ENCODE measurements at places on chromosomes 11 and 22.

- DNase-seq: no peak
These were observed 5.7 kb downstream of the ZFTA start for GRCh38 chr11:63762654-63763495.

DNA sequence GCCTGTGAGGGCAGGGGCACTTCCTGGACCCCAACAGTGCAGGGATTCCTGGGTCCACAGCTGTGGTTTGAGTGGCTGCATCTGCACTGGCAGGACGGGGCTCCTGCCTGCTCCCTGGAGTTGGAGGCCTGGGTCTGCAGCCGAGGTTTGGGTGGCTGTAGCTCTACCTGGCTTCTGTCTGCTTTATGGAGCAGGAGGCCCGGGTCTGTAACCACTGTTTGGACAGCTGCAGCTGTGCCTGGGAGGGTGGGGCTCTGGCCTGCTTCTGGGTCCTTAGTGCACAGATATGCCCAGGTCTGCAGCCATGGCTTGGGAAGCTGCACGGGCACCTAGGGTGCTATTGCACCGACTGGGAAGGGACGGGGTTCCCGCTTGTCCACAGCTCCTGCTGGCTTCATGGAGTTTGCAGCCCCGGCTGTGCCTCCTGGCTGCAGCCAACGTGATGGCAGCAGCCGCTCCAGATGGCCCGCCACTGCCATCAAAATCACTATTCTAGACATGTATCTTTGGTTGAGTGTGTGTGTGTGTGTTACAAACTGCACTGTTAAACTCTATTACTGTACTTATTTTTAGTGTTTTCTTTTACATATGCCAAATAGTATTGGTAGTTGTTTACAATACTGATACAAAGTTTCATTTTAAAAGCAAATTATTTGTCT, 412.3 kb upstream of the KIRREL3 start:
- no peak for DNase-seq

GRCh38 chr11:12598330-12599256, 75.6 kb upstream of the TEAD1 start:
- no peak for DNase-seq

GRCh38 chr22:30181459-30182349, 64.9 kb downstream of the LIF start:
- no peak for DNase-seq

DNA sequence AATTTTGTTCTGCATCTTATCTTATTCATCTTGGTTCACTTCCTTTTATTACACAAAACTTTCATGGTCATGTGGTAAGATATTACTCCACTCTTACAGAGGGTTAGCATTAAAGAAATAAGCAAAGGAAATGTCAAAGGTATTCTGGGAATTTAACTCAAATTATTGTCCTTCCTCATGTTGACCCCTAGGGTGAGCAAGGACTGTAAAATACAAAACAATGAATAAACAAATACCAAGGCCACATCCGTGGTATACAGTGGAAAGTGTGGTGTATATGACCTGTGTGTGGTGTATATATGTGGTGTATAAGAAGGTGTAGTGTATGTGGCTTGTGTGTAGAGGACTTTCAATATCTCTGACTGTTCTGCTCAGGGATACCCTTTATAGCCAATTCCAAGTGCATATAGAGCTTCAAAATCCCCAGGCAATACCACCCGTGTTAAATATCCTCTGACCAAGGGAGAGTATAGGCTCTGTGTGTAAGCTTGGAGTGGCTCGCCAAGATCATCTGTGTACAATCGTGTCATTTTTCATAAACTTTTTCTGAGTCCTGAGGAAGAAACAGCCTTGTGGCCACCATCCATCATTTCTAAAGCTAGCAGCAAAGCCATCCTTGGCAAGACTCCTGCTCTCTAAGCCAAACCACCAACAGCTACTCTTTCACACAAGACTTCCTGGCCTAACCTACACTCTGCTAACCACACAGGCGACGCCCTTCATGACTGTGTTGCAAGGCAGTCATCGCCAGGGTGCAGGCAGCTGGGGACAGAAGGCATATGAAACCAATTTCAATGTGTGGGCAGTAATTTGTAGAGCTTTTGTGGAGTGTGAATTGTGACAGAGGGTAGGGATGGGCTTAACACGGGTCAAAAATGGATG, 548.0 kb downstream of the ETS1 start:
- DNase-seq: peak; percentile 76

- DNase-seq: no peak
These were observed 322.1 kb downstream of the BLID start for GRCh38 chr11:121793916-121794315.

- no peak for DNase-seq
These were observed 14.2 kb downstream of the KMT2A start for GRCh38 chr11:118450451-118450850.

DNA sequence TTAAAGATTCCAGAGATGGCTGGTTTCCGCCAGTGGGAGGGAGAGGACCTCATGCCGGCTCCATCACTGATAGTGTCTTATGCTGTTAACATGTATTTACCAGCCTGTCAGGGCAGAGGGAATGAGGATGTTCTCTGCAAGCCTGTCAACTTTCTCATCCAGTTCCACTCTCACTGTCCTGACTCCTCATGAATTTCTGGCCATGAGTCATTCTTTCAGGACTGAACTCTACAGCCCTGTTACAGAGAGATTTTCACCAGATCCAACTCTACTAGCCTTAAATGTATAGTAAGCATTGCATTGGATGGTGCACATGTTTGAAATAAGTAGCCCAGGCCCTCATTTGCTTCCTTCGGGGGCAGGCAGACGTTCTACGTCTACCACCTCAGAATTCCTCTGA, 387.7 kb downstream of the TMEM135 start:
- DNase-seq: no peak

DNA sequence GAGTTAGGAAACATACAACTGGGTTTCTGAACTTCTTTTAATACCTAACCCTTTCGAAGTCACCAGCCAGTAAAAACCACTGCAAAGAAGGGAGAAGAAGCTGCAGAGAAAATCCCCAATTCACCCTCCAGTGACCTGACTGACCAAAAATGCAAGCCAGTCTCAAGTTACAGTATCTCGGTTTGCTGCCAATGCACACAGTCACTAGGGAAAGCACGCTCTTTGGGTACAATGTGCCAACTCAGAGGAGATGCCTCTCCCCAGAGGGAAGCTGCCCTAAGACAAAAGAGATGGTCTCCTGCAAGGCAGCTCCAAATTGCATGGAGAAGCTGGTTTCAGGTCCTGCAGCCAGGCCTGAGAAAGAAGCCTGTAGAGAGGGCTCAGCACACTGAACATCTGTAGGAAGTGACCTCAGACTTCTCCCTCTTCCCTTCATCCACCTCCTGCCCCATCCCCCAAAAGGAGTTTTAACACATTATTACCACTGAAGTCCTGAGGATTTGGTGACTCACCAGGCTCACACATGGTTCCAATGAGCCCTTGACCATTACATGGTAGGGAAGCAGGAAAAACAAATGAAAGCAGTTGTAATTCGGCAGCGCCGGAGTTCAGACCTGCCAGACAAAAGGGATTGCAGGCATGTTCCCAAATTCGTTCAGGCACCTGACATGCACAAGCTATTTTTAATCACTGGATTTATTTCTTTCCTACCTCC, 90.1 kb downstream of the ETS1 start:
- no peak for DNase-seq

DNA sequence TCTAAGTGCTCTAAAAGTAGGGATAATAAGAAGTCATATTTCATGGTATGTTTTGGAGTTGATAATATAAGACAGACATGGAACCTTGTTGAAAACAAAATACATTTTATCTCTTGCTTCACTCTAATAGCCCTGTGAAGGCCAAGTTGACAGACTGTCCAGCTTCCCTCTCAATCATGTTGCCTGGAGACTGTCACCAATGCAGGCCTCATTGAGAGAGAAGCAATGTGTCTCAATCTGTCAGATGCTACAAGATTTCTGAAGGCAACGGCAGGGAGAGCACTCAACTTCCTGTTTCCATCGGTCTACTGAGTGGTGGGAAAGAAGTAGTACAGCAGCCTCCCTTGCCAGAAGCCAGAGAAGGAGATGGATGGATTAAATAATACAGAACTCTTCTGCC, 23.6 kb upstream of the FJX1 start:
- no peak for DNase-seq

DNA sequence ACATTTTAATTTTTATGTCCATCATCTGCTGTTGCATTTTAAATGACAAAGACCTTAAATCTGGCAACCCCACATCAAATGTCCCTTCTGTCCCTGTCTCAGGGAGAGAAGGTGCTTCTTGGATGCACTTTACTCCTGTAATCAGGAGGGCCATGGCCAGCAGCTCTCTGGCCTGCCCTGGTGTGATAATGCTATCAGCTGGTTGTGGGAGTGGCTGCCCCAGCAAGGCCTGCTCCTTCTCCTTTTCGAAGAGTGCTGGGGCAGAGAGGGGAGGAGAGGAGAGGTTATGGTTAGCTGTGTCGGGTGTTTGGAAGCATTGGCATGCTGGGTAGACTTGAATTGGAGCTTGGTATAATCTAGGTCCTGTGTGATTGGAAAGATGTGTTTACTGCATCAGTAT, 12.8 kb downstream of the TNRC6B start:
- no peak for DNase-seq

DNA sequence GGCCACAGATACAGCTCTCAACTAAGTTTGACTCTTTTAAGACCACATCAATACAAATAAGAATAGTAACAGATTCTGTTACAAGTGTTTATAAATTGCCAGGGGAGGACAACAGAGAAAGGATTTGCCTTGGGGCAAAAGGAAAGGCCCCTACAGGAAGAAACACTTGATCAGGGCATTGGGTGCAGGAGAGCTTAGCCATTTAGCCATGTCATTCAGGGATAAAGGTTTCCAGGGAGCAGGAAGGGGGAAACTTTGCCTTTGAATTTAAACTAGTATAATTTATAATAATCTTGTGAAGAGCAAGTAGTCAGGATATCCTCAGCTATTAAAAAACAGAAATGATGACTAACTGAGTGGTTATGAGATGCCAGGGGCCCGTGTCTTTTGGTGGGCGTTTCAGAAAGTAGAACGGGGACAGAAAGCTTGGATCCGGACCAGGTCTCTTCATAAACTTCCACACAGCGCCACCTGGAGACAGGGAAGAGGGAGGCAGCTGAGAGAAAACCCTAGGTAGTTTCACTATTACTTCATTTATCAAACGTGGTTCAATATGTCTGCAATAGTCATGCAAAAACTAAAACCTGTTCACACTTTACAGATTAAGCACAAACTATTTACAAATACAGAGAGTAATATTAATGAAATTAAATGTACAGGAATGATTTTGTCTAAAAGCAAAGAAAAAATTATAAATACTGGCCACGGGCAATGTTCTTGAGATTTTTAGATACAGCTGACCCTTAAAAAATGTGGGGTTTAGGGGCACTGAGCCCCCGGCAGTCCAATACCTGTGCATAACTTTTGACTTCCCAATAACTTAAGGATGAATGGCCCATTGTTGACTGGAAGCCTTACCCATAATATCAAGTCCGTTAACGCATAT, 11.0 kb upstream of the SLC5A4 start:
- DNase-seq: peak; percentile 77

- DNase-seq: no peak
These were observed 26.8 kb downstream of the TENM4 start for GRCh38 chr11:79414041-79414440.

DNA sequence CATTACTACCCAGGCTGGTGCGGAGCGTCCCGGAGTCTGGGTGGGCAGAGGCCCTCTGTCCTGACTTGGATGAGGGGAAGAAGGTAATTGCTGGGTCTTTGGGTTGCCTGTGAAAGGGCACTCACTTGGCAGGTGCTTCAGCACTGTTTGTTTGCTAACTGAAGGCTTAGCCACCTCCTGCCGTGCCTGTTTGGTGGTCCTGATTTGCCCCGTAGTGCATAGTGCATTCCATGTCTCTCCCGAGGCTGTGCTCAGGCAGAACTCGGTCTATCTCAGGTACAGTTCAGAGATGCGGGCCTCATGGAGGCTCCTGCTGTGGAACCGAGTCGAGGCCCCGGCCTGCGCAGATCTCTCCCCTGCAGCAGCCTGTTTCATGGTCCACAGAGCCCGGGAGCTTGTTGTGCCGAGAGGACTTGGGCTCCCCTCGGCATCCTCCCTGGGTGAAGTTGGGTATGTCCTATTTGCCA, 146.2 kb downstream of the TBC1D22A start:
- no peak for DNase-seq

DNA sequence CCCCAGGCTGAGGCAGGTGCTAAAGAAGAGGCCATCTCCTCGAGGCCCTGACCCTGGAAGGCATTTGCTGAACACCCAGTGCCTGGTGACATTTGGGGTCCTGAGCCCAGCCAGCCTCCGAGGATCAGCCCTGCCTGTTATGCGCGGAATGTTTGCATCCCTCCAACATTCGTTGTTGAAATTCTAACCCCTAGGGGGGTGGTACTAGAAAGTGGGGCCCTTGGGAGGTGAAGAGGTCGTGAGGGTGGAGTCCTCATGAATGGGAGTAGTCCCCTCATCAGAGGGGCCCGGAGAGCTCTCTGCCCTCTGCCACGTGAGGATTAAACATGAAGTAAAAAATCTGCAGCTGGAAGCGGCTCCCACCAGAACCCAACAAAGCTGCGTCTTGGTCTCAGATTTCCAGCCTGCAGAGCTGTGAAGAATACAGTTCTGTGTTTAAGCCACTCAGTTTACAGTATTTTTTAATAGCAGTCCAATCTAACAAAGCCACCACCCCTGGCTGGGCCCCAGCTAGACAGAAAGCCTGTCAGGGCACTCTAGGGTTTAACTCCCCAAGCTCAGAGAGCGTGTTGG, 35.3 kb upstream of the SEPTIN5 start:
- no peak for DNase-seq

DNA sequence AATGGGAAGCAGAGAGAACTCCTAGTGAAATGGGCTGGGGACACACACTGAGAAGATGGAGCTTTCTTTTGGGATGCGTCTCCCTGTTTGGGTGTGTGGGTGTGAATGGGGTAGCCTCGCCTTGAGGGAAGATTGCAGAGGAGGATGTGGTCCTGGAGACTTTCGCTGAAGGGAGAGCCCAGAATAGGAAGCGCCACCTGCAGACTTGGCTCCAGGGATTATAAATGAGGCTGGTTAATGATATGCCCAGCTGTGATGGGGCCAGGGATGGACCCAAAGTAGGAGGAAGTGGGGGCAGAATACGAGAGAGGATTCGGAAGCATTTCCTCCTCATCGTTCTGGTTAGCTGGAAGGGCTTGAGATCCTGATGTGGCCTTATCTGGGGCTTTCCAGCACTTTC, 13.7 kb downstream of the RELT start:
- DNase-seq: no peak

DNA sequence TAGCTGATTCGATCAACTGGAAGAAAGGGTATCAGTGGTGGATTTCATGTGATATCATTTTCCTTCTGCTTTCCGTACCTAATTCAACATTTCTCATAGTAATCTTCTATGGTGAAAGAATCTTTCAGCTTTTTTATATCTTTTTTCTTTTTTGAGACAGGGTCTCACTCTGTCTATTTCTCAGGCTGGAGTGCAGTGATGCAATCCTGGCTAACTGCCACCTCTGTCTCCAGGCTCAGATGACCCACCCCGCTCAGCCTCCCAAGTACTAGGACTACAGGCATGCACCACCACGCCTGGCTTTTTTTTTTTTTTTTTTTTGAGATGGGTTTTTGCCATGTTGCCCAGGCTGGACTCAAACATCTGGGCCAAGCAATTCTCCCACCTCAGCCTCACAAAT, 18.6 kb upstream of the CHORDC1 start:
- DNase-seq: no peak

- DNase-seq: peak; percentile 31
These were observed 2.7 kb upstream of the RHOD start for GRCh38 chr11:67053896-67054329.
